Thoracic aorta (tissue), 2 donors: ENCODE measurements at places on chromosomes 3 and 15.

GRCh38 chr3:196168808-196169391, 42.3 kb downstream of the ZDHHC19 start:
- DNase-seq: no peak

DNA sequence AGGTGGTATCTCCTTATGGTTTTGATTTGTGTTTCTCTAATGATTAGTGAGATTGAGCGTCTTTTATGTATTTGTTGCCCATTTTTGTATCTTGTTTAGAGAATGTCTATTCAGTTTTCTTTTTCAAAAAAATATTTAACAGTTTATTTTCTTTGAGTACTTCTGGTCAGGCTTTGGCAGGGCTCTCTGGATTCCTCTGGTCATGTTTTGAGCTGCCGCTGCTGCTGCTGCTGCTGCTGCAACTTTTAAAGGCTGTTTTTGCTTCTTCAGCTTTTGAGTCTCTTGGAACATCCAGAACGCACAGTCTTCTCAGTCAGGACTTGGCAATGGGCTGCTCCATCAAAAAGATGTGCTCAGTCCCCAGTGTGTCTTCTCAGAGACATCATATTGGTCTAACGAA, 40.1 kb downstream of the REC114 start:
- DNase-seq: no peak

- DNase-seq: no peak
These were observed 24.9 kb downstream of the CXCR6 start for GRCh38 chr3:45968149-45968548.

DNA sequence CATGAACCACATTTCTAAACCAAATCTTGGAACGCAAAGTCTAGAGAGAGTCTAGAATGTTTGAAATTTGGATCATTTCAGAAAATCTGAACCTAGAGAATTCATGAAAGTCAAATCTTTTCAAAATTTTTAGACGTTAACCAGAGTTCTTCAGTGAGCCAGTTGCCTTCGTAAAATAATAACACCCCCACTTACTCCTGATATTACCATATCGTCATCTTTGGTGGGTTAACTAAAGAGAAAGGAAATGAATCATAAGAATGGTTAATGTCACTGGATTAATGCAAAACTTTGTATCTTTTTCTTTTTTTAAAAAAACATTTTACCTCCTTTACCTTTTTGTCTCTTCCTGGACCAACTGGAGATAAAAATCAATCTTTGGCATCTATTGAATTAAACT, 1.2 kb upstream of the ZBED2 start:
- no peak for DNase-seq

GRCh38 chr3:185311991-185312390, 50.9 kb upstream of the MAP3K13 start:
- DNase-seq: no peak

- DNase-seq: no peak
These were observed 255.0 kb downstream of the OCA2 start for GRCh38 chr15:27844018-27844666.

DNA sequence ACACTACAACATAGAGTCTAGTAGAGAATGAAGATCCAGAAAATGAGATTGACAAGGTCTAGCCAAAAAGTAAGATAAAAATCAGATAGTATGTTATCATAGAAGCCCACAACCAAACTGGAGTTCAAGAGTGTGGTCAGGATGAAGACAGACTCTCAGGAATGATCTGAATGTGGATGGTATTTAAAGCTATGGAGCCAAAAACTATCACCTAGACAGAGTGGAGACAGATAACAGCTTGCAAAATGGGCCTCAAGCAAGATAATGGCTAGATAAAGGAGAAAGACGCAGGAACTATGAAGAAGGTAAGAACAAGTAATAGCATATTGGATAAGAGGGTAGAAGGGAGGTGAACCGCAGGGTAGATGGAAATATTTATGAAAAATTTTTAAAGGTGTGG, 35.4 kb downstream of the ZMAT3 start:
- DNase-seq: no peak

GRCh38 chr3:141652349-141652748, 85.7 kb upstream of the RNF7 start:
- DNase-seq: no peak

GRCh38 chr3:119245778-119246177, 5.1 kb upstream of the B4GALT4 start:
- no peak for DNase-seq

DNA sequence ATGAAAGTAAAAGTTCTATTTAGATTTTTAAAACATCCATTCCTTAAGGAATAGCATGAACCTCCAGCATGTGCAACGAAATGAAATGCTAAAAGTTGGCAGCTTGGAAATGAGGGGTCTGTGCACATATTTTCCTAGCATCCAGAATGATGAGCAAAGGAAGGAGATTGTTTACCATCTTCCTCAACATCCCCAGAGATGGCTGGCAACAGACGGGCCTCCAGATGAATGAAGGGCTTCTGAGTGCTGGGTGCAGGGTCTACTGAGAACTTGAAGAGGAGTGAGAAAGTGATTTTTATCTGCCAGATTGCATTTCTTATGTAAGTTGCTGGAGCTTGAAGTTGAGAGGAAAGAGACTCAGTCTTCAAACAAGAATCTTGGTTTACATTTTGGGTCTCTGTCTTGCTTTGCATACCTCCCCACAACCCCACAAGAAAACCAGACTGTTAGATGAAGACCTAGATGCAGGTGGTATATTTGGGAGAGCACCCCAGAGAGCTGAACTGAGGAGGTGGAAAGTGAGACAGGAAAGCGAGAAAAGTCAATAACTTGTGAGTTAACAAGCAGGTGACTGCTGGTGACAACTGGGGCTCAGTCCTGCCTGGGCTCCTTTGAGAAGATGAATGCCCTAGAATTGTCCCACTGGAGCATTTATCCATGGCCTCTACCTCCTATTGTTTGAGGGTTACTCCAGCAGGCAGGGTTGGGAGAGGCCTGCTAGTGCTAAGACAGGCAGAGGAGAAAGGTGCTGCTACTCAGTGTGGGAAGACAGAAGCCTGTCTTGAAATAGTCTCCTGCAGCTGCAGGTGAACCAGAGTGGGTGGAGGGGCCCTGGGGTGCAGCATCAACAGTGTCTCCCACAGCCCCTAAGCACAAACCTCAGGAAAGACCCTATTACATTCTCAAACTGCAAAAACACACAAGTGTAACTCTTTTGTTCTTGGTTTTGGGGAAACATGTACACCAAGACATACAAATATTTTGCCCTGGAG, 10.5 kb upstream of the CCK start:
- no peak for DNase-seq

DNA sequence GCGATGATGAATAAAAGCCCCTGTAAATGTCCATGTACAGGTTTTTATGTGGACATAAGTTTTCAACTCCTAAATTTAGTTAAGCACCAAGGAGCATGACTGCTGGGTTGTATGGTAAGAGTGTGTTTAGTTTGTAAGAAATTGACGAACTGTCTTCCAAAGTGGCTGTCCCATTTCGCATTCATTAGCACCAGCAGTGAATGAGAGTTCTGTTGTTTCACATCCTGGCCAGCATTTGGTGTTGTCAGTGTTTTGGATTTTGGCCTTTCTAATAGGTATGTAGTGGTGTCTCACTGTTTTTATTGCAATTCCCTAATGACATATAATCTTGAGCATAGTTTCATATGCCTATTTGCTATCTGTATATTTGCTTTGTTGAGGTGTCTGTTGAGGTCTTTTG, 3.7 kb downstream of the ZNF621 start:
- DNase-seq: no peak

- no peak for DNase-seq
These were observed 55.9 kb downstream of the DNASE1L3 start for GRCh38 chr3:58154626-58155449.

GRCh38 chr3:35487376-35487775, 151.9 kb upstream of the ARPP21 start:
- DNase-seq: no peak

- peak; percentile 47 for DNase-seq
These were observed 626 bp upstream of the PTPRG start for GRCh38 chr3:61560517-61561373.

DNA sequence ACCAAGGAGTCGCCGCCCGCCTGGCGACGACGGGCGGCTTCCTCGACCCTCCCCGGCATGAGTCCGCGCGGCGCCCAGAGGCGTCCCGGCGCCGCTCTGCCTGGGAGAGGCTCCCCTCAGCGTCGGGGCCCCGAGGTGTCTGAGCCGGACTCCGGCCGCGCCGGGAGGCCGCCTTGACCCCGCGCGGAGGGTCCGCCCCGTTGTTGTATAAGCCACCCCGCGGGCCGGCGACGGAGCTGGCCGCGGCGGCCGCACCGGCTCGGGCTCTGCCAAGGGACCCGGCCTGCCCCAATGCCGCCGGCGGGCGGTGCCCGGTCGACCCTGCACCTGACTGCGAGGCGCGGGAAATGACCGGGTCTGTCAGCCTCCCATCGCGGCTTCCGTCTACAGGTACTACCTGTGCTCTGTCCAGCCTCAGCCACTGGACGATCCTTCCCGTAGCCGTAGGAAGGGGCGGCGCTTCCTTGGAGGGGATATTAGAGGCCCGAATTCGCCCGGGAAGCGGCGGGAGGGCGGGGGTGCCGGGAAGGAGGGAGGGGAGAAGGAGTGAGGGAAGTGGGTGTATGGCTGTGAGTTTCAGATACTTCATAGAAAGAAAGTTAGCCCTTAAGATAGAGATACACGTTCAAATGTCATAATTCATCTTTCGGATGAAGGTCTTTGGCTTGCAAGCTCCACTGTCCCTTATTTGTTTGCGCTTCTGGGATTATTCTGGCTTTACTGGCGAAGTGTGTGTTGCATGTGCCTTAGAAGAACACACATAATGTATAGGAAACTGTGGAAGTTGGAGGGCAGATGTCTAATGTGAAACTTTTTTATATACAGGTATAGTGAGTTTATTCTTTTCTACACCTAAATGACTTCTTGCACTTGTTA, 620 bp downstream of the ABHD5 start:
- DNase-seq: peak; percentile 36

GRCh38 chr3:87136066-87136596, 91.0 kb upstream of the CHMP2B start:
- no peak for DNase-seq

DNA sequence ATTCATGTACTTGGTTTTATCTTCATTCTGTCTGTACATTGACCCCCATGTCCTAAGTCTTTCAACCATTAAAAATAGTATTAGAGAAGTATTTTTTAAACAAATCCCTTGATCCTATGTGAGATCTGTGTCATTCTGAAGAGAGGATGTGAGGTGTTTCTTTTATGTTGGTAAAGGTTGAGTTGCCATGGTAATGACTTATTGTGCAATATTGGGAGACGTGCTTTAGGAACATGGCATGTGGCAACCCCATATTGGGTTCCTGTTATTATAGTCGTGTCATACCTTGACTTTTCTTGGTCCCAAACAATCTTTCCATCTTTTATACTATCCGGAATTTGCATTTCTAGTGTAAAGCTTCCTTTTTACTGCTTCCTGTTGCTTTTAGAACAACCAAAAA, 203.1 kb downstream of the KCNAB1 start:
- DNase-seq: no peak

GRCh38 chr3:32392536-32393302, 1.1 kb downstream of the CMTM7 start:
- DNase-seq: peak; percentile 37

DNA sequence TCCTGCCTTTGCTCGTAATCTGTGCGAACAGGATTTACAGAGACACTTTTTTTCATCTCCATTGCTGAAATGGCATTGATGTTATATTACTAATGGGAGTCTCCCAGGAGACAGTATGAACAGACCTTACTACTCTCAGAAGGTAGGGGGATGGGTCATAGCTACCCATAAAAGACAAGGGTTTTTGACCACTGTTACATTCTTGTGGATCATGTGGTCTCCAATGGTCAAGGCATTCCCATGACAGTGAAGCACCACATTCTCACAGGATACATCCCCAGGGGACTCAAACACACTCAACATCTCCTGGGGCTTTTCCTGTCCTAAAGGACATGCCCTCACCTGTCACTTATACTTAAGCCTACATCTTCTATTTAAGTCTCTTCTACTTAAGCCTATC, 40.8 kb downstream of the MKRN3 start:
- no peak for DNase-seq
